T-helper 9 cell (primary cell): ENCODE measurements at places on chromosomes 7 and 10.

GRCh38 chr7:143458263-143458662, 15.0 kb downstream of the TAS2R60 start:
- no peak for DNase-seq

GRCh38 chr10:122532601-122533296, 27.8 kb upstream of the DMBT1 start:
- no peak for DNase-seq

DNA sequence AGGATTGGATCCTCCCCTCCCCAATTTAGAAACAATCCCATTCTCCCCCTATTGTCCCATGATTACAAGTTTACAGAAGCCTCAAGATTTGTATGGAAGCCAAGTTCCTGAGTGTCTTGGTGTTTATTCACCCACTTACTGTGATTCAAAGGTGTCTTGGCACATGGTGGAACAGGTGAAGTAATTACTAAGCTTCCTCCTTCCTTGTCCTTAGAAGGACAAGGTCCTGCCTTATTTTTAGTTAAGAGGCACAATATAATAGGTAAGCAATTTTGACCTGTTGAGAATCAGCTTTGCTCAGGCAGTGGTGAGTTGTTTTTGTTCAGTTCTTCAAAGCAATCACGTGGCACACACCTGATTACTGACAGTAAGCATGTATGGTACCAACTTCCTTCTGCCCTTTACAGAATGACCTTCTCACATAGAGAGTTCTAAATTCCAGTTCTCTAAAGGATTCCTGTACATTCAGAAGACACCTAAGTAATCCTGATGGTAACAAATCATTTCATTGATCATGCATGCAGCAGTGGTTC, 60.7 kb upstream of the SLC13A1 start:
- DNase-seq = no peak

DNA sequence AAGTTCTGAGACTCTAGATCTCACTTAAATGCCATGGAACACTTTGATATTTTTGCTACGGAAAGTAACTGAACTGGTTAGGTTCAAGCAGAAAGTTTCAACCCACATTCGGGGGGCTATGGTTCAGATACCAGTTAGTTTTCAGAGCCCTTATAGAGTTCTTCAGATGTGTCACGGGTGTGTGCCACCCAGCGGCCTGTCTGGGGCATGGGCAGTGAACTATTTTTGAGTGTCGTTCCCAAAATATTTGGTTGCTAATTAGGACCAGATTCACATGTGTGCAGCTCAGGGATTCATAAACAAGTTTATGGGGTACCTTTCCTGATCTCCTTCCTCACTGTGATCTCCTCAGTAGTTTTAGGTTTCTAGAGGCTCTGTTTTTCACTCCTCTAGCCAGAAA, 271.9 kb downstream of the C7orf25 start:
- DNase-seq = no peak

- no peak for DNase-seq
Observed at GRCh38 chr7:44104860-44105771, 971 bp downstream of the AEBP1 start.

DNA sequence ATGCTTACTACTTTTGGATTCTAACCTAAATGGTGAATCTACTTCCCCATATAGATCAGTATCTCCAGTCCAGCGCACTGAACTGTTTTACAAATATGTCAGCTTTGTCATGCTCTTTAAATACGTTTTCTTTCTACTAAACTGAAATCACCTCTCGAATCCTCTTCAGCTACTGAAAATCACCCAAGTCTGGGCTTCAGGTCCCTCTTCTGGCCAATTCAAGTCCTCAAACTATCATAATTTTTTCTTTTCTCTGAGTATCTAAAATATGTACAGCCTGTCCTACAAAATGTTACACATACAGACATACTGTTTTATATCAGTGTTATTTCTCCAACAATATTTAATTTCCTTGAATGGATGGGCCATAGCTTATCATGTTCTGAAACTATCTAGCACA, 84.2 kb downstream of the CACNA2D1 start:
- no peak for DNase-seq

DNA sequence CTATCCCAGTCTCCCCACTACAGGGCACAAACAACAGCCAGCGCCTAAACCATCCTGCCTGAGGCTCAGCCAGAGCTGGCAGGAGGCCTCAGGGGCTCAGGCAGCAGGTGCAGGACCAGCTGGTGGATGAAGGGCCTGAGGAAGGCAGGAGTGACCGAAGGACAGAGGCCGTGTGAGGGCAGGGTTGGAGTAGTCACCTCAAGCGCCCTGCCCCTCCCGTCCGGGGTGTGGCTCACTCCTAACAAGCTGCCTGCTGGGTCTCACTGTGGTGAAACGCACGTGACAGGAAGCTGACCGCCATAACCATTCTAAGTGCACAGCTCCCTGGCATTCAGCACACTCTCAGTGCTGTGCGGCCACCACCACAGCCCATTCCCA, 281.1 kb downstream of the ELFN1 start:
- no peak for DNase-seq

- no peak for DNase-seq
Observed at GRCh38 chr10:2772135-2772534, 295.2 kb upstream of the PFKP start.
